HL-60 (cell line): ENCODE measurements at places on chromosomes 2 and 18.

- no peak for DNase-seq
These were observed 63.9 kb downstream of the CCDC148 start for GRCh38 chr2:158392687-158393086.

DNA sequence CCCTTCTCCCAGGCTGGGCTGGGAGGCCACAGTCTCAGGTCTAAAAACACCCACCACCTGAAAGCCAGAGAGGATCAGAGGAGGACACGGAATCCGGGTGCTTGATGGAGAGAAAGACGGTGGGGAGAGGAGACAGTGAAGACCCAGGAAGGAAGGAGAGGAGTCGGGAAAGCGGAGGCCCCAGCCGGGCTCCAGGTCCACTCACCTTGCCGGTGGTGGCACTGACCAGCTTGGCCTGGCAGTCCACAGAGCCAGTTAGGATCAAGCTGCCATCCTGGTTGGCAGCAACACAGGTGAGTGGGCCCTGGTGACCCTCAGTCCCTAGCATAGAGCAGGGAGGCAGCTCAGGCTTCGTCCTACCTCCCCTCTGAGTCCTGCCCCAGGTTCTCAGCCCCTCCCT lies 4.3 kb downstream of the AAMP start:
- no peak for DNase-seq

DNA sequence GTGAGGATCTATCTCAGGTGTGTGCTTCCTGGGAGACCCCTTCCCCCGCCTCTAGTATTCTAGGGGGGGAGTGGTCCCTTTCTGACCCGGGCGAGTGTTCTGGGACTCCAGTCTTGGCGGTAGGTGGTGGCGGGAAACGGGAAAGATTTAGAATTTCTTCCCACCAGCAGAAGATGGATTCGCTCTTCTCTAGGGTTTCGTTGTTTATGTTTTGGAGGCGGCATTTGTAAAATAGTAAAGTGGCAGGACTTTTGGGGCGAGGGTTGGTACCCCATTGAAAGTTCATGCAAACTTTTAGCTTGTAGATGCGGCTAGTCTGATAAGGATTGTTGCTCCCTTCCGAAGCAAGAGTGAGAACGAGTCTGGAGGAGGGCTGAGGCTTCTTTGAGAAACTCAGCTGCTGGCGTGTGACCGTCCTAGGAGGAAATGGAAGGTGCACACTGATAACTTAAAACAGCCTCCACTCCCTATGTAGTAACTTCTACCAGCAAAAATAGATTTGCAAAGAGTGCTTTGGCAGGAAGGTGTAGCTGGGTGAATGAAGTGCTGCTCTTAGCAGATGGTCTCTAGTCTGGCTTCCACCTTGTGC lies 412 bp downstream of the GPD2 start:
- peak; percentile 57 for DNase-seq

GRCh38 chr2:179440642-179441251 lies 176.1 kb upstream of the SESTD1 start:
- peak; percentile 41 for DNase-seq

GRCh38 chr2:12044857-12045256 lies 298.4 kb downstream of the LPIN1 start:
- DNase-seq: peak; percentile 6

DNA sequence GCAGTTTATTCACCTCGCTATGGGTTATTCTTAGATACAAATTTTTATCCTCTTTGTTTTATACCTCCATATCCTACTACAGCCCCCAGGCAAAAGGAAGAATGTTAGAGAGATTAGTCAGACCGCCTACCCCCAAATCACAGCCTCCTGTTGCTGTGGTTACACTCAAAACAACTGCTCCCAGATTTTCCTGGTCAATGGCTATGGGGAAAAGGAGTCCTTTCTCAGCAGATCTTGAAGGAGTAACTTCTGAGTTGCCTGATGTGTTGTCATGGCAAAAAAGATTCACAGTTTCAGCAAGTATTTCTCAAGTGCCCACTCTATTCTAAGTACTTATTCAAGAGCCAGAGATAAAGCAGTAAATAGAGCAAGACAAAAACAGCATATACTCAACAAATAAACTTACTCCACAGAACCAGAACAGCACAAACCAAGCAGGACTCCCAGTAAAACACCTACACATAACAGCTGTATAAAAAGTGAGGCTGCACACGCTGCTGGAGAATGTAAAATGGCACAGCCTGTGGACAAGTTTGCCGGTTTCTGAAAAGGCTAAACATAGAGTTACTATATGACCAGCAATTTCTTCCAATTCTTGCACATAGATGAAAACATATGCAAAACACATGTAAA lies 104.8 kb downstream of the NOL10 start:
- DNase-seq: no peak

DNA sequence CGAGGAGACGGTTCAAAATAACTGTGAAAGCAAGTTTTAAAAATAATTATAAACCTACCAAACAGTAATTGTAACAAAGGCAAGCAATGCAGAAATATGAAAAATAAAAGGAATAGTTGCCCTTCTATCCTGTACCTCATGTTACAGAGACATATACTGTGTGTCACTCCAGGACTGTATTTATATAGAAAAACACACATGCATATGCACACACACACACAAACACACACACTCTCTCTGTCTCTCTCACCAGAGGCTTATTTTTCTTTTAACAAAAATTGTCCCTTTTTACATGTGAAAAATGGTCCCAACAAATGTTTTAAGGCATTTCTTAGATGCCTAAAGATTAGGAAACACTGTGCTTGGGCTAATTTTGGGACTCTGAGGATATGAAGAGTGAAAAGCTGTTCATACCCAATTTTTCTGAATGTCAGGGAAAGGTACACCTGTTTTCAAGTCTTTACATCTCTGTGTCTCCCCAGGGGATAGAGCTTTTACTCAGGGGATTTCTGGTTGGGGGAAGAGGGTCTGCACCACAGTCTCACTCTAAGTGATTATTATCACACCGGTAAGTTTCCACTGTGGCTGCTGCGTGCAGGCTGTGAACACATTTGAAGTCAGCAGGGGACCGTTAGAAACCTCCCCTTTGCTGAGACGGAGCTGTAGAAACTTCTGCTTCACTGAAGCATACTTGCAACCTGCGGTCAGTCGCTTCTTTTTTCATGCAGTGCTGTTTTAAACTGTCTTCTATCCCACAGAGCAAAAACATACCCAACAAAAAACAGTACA lies 51.4 kb upstream of the SPAG16 start:
- DNase-seq: no peak

DNA sequence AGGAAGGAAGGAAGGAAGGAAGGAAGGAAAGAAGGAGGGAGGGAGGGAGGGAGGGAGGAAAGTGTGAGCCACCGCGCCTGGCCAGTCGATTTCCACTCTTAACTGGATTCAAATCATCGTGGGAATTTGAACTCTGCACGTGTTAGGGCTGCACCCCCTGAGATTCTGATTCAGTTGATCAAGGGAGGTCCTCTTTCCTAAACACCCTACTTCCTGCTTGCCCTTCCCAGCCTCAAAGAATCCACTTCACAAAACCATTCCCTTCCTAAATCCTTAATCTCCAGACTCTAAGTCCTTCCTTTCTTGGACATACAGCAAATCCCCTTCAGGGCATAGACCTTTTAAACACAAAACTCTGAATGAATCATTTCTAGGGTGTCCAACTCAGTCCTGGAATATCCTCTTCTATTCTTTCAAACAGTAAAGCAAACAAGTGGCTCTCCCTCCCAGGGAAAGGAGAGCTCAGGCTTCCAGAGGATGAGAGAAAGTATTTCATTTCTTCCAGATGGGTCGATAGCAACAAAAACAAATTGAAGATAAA lies 68.2 kb upstream of the MBOAT2 start:
- DNase-seq: no peak

DNA sequence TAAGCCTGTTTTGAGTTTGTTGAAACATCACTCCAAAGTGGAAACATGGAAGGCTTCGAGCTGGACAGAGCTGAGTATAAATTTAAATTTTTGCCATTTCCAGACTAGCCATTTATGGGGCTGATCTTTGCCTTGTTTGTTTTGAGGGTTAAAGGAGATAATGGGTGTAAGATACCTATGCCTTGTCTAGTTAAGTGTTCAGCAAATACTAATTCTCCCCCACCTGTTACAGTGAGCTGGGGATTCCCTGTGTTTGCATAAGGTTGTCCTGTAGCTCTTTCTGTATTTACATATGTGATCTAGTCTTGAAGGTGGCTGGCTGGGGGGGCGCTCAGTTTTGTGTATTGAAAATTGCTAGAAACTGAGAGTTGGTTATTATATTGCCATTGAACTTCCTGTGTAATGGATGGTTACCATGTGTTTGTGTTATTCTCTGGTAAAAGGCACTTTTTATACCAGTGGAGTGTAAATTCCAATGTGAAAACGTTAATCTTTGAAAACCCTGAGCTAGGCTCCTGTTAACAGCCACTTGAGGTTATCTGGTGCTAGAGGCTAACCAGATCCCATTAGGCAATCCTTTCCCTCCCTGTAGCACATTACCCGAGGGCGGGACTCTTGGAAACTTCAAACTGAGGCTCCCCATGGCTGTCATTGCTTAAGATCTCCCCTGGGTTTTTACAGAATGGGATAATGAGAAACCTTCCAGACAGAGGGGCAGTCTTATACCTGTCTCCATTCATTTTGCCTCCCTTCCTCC lies 26.7 kb downstream of the TANC1 start:
- DNase-seq: no peak

DNA sequence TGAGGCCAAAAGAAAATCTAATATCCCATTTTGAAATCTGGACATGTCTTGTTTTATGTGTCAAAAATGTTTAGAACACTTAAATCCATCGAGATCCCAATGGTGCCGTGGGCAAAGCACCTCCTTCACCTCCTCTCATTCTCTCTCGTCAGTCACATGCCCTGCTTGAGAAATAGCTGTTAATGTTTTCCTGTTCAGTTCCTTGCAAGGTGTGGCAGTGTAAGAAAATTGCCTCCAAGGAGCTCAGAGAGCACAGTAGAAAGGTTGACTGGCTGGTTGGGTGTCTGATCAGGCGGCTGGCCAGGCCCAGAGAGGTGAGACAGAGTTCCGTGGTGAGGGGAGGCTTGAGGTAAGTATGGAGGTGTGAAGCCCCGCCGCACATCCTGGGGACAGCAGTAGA lies 210.2 kb downstream of the TSN start:
- DNase-seq: no peak

- no peak for DNase-seq
These were observed 18.3 kb downstream of the COL4A3 start for GRCh38 chr2:227182765-227183164.

GRCh38 chr2:172281648-172282570 lies 145.5 kb upstream of the ITGA6 start:
- DNase-seq: no peak

DNA sequence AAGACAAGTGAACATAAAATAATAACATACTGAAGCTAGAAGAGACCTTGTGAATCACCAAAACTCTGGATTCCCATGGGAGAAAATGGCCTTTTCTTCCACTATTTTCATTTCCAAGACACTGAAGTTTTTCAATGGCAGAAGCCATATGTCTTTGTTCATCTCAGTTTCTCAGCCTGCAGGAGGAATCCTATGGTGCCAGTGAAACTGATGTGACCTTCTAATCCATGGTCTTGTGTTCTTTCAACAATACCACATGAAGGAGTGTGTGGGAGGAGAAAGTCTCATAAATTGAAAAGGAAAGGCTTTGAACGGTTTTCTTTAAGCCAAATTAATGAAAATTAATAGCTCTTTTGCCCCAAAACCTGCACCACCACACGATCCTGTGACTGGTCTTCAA lies 257.3 kb downstream of the EPHA4 start:
- no peak for DNase-seq

- DNase-seq: no peak
These were observed 40.4 kb downstream of the CHST9 start for GRCh38 chr18:27144672-27145071.

- no peak for DNase-seq
These were observed 65.7 kb upstream of the SMAD2 start for GRCh38 chr18:47996091-47996541.

DNA sequence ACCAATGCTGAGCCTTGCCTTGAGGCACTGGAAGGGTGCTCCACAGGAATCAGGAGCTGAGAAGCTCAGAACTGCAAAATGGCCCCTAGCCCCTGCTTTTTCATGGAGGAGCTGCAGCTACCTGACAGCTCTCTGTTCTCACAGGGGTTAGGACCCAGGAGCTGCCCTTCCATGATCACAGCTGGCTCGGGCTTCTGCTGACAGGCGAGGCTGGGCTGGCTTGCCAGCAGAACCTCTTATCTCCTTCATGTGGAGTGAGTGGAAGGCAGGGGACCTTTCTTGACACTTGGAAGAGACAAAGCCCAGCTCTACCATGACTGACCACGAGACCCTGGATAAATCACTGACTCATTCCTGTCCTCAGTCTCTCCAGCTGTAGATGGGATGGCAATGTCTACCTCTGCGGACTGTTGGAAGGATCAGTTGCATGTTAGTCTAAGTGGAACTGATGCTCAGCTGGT lies 113.4 kb downstream of the CAPN13 start:
- no peak for DNase-seq

DNA sequence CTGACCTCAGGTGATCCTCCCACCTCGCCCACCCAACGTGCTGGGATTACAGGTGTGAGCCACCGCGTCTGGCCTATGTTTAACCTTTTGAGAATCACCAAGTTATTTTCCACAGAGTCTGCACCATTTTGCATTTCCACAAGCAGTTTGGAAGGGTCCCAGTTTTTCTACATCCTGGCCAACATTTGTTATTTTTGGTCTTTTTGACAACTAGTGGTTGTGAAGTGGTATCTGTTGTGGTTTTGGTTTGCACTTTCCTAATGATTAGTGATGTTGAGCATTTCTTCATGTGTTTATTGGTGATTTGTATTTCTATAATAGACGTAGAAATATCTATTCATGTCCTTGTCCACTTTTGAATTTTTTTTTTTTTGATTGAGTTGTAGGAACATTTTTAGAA lies 67.9 kb downstream of the BIRC6 start:
- no peak for DNase-seq

DNA sequence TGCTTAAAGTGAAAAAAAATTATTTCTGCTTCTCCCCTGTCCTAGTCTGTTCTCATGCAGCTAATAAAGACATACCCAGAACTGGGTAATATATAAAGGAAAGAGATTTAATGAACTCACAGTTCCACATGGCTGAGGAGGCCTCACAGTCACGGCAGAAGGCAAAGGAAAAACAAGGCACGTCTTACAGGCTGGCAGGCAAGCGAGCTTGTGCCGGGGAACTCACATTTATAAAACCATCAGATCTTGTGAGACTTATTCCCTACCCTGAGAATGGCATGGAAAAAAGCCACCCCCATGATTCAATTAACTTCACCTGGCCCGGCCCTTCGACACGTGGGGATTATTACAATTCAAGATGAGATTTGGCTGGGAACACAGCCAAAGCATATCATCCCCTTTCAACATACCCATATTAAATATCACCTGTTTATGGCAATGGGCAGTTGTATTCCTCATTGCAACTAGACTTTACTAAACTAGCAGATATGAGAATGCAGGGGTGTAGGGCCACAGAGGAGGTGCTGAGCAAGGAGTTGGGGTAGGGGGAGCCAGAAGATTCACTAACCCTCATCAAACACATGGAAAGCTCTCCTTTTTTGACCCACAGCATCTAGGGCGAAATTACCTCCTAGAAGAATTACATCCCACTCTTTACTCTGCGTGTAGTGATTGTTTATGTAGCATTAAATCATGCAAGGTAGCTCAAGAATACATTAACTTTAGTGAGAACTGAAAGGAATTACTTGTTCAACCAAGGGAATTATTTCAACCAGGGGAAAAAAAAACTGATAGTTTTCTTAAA lies 183.3 kb upstream of the DOK6 start:
- no peak for DNase-seq
